ENCODE measurements at places on chromosomes 11 and 22. TPM values are rescaled to one million over a fixed set of nuclear protein-coding genes. Genes with fewer than 3 reads are reported as not detected.

DNA sequence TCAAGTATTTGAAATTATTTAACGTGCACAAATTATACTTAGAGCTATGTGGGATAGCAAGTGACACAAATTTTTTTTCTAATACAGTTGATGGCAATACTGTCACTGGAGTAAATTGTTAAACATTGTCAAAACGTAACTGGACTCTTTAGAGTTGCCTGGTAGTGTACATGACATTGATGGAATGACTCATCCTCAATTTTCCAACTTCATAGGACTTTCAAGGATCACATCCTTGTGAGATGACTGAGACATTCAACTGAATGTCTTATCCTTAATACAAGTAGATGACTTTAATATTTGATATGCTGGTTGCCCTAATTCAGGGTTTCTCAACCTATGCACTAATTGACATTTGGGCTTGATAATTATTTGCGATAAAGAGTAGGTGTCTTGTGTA is 310.0 kb downstream of the SWAP70 start:
- DNase-seq, result no peak

GRCh38 chr11:117704395-117705100 is 92.5 kb downstream of the DSCAML1 start:
- no peak for DNase-seq

GRCh38 chr11:44742508-44743246 is 15.9 kb downstream of the TSPAN18 start:
- no peak for DNase-seq

DNA sequence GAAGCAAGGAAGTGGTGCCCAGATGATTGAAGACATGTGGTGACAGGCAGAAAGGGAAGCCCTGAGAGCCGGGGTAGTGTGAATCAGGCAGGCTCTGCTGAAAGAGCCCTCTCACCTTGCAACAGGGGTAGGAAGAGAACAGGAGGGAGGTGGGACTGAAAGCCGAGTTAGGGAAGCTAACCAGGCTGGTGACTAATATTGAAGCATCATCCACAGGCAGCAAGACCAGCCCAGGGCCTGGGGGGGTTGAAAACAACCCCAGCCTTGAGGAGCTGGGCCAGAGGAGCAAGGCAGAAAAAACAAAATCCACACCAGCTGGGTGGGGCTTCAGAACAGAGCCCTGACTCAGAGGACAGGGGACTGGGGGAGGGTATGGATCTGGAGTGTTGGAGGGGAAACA is 35.0 kb upstream of the CRTAM start:
- DNase-seq, result no peak

DNA sequence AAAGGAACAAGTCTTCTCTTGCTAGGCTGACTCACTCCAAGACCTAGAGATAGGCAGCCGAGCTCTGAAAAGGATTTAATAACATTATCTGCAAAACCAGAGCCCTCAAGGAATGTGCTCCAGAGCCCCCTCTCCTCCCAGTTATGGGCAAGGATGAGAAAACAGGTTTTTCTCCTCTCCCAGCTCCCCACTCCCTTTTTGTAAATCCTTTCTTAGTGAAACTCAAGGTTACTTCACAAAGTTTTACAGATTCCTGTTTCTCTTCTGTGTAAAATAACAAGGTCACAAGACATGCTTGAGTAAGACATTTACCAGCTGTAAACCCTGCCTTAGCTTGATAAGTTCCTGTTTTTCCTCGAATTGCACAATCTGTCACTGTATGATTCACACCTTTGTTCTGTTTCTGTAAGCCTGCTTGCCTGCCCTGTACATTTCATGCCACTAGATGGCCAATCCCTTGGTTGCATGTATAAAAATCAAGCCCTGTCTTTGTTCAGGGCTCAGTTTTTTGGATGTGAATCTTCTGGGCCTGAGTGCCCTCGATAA is 489.4 kb downstream of the KCNA4 start:
- no peak for DNase-seq

- no peak for DNase-seq
These were observed at the start of gene BRSK2 for GRCh38 chr11:1389932-1390568. BRSK2 (plus strand) TSS chr11:1389934; CDS start chr11:1390285, 351 bp downstream.

DNA sequence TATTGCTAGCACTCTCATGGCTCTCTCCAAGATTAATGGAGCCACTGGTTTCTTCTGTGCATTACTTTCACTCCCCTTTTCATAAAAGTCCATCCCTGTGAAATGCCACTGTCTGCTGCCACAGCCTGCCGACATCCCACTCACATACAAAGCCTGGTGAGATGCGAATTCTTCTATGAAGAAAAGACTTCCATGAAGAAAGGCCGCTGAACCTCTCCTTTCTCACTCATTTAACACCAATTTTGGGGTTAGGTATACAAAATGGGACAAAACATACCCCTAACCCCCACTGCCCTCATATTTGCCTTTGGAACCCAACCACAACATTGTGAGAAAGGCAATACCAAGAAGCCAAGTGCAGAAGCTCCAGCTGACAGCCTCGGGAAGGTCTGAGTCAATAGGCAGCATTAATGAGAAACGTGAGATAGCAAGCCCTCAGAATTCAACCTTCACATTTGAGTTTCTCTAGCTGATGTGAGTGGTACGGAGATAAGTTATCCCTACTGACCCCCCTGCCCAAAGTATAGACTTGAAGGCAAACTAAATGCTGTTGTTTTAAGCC is 156.4 kb downstream of the ATG16L2 start:
- no peak for DNase-seq

GRCh38 chr11:47863189-47863897 is 15.2 kb upstream of the NUP160 start:
- peak; percentile 84 for DNase-seq

The PKNOX2 gene
- total RNA-seq, result not detected

DNA sequence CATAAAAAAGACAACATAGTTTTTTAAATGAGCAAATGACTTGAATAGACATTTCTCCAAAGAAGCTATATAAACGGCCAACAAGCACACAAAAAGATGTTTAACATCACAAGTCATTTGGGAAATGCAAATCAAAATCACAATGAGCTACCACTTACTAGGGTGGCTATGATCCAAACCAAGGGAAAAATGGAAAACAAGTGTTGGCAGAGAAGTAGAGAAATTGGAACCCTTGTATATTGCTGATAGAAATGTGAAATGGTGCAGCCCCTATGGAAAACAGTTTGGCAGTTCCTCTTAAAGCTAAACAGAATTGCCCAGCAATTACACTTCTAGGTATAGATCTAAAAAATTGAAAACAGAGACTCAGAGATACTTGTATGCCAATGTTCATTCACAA is 29.0 kb downstream of the PAMR1 start:
- no peak for DNase-seq

The CPT1B gene
- 68.3 TPM for total RNA-seq

The OR52E8 gene
- not detected for total RNA-seq
